ENCODE measurements at places on chromosomes 1 and 21.

DNA sequence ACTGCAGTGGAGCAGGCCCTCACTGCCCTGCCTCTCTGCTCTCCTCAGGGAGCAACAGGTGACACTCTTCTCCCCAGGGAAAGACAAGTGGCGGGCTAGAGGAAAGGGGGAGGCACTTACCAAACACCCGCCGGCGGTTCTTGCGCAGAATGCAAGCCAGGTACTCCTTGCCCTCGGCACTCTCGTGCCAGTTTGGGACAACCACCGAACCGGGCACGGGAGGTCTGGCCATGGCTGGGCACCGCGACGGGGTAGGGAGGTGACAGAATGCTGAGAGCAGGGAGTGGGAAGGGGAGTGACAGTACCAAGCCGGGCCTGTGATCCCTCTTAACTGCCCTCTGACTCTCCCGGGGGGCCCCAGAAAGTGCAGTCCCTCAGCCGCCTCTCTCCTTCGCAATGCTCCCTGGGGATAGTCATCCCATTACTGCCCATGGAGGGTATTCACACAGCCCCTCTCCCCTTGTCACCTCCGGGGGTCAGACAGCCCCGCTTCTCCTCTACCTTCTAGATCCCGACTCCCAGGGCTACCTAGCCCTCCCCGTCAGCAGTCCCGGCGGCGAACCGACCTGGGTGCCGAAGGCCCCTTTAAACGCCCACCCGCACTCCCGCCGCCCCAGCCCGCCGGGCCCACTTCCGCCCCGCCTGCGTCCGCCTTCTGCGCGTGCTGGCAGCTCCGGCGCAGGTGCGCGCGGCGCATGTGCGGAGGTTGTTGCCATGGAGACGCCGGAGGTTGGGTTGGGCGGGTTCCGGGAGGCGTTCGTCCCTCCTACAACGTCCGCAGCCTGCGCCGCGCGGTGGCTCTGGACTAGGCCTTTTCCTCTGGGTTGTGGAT lies at the start of gene CPLANE2:
TSS of gene CPLANE2 (minus strand) at position 673 of the 832 bp plus-strand sequence. CDS start at position 232, 441 bp downstream.
- DNase-seq, result peak; percentile 43

DNA sequence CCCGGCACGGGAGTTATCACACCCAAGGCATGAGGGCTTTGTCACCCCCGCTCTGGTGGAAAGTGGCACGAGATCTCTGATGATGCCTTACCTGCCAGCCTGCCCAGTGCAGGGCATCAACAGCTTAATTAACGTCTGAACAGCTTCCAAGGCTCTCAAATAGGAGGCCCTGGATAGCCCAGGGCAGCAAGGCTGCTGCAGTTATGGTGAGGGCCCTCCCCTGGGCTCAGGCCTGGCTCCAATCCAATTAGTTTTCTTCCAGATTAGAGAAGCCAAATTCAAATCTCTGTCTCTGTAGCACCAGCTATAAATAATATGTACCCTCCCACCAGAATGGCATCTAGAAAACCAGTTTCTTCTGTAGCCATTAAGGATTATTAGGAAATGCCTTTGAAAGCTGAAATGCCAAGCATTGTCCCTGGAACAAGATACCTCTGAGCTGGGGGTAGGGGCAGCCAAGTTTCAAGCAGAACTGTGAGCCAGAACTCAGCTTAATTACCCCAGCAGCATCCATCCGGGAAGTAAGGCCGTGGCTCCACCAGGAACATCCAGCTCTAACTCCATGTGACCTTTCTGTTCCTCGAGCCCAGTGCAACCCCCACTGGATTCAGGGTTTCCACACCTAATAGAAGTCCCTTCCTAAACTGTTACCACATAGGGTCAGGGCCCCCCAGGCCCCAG lies 12.5 kb downstream of the QSOX1 start:
- DNase-seq, result no peak

DNA sequence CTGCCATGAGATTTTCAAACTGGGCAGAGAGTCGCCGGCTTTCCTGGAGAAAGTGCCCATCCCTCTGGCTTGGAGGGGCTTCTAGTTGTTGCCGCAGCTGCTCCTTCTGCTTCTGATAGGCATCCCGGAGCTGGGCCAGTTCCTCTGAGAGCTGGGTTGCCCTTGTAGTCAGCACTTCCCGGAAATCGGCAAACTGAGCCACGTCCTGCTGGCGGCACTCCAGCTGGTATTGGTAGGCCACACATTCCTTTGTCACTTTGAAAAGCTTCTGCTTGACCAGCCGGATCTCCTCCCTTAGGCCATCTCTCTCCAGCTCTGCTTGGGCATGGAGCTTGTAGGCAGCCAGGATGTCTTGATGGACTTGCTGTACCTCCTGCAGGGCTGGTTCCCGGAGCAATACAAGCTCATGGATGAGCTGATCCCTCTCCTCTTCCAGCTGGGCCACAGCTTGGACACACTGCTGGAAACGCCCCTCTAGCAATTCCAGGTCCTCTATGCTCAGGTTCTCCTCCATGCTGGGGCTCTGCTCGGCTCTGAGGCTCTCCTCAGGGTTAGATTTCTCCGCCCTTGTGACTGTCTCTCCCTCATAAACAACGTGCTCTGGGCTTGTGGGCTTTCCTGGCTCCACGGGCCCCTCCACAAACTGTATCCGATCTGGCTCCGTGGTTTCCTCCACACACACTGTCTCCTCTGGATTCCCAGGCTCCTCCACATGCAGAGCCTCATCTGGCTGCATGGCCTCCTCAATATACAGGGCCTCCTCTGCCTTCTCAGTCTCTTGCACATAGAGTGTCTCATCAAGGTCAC lies 7.3 kb downstream of the SYNC start:
- no peak for DNase-seq

- DNase-seq, result no peak
Measured at GRCh38 chr1:210366767-210367166, 38.1 kb downstream of the HHAT start.

GRCh38 chr1:180150982-180151381 lies 3.7 kb upstream of the QSOX1 start:
- no peak for DNase-seq

DNA sequence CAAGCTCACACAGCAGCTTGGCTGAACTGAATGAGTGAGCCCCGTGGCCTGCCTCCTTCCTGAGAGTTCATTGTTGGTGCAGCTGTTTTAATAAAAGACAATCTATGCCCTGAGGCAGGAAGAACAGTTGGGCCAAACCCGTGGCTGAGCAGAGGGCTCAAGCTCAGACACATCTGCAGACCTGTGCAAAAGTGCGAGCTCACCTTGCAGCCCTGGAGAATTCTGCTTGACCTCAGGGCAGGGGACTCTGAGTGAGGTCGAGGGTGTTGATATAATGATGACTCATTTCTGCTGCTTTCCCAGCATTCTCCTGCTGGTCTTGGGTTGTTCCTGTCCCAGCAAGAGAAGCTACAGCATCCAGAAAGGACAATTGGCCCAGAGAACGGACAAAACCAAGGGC lies 61.0 kb downstream of the ATP5PO start:
- DNase-seq, result no peak

GRCh38 chr1:56992318-56993125 lies 26.7 kb upstream of the C8B start:
- no peak for DNase-seq

DNA sequence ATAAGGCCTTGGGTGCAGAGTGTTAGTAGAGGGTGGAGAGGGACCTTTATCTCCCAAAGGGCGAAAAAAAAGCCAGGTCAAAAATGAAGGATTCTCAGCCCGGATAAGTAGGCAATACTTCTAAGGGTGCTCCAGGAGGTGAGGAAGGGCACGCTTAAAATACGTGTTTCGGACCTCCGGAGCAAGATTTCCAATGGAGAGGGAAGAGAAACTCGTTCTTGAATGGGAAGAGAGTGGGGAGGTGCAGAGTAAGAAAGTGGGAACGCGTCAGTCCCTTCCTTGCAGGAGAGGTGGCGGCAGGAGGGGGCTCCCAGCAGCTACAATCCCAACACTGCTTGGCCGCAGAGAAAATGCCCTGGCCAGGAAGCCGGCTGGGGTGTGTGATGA lies 581 bp downstream of the EFCAB14 start:
- no peak for DNase-seq

GRCh38 chr1:5428351-5428750 lies 563.9 kb downstream of the NPHP4 start:
- no peak for DNase-seq

DNA sequence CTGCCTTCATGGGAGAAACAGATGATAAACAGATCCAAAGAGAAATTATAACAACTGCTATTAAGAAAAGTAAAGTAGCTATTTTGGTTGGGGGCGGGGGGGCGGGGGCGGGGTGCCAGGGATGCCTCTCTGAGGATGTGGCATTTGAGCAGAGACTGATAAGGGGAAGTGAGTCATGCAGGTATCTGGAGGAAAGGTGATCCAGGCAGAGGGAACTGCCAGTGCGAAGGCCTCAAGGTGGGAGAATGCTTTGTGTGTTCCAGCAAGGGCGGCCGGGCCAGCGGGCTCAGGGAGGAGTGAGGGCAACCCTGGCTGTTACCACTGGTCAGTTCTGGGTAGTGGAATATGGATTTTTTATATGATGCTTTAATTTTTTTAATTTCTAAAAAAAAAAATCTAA lies 7.0 kb upstream of the TNFRSF1B start:
- DNase-seq, result no peak

DNA sequence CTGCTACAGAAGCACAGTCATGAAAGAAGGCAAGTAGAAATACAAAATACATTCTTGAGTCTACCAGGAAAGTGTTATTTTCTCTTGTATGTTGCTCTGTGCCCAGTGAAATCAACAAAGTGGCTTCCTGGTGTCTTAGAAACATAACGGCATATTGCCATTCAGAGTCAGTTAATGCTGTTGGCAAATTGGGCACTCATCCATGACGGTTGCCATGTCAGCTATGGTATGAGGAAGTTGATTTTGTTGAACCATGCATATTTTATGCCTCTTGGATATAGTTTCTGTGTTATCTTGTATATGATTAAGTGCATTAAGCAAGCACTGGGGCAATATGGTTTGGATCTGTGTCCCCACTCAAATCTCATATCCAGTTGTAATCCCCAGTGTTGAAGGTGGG lies 153.1 kb upstream of the CXADR start:
- no peak for DNase-seq

- no peak for DNase-seq
Measured at GRCh38 chr1:67013573-67013972, 40.4 kb downstream of the SLC35D1 start.

- no peak for DNase-seq
Measured at GRCh38 chr21:38538353-38538752, 40.1 kb upstream of the ERG start.

GRCh38 chr1:219296430-219297355 lies 123.0 kb downstream of the LYPLAL1 start:
- no peak for DNase-seq
